ENCODE measurements at places on chromosomes 5 and 9.

- DNase-seq, result no peak
Observed at GRCh38 chr5:116042375-116042774, 10.1 kb downstream of the ARL14EPL start.

- no peak for DNase-seq
Observed at GRCh38 chr5:39019254-39019653, 54.9 kb downstream of the RICTOR start.

- no peak for DNase-seq
Observed at GRCh38 chr5:115079924-115080623, 89.6 kb downstream of the TRIM36 start.

DNA sequence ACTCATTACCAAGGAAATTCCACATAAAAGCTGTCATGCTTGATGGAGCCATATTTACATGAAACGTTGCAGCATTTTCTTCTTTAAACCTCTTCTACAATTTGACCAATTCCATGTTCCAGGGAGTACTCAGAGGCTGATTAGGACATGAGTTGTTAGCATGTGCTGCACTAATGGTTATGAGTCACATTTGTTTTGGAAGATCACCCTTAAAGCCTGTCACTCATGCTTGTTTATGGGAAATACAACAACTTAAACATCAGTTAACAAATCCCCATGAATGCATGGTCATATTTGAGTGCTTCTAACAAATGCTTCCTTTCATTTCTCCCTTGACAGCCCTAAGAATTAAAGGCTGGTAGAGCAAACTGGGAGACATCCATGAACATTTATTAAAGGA lies 156.1 kb downstream of the GHR start:
- no peak for DNase-seq

DNA sequence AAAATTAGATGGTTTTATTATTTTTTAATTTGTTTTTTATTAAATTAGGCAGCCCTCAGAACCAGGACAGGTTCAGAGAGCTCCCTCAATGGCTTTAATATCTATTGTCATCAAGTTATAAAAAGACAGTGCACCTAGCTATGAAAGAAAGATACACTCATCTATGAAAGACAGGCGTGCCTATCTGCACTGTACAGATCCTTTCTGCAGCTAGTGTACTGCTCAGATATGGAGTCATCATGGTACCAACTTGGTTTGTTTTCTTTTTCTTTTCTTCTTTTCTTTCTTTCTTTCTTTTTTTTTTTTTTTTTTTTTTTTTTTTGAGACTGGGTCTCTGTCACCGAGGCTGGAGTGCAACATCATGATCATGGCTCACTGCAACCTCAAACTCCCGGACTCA lies 54.8 kb upstream of the GPBP1 start:
- no peak for DNase-seq

DNA sequence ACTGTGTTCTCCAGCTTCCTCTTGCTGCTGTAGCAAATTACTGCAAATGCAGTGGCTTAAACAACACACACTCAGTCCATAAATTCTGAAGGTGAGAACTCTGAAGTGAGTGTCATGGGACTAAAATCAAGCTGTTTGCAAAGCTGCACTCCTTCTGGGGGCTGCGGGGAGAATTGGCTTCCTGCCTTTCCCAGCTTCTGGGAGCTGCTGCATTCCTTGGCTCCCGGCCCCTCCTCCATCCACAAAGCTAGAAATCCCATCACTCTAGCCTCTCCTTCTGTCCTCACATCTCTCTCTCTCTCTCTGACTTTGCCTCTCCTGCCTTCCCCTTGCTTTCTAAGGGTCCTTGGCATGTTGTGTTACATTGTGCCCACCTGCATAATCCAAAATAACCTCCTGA lies 14.2 kb upstream of the MED10 start:
- DNase-seq, result no peak

GRCh38 chr9:109534151-109534550 lies 36.0 kb upstream of the PTPN3 start:
- no peak for DNase-seq

GRCh38 chr9:95182854-95183563 lies 134.5 kb downstream of the FANCC start:
- peak; percentile 2 for DNase-seq

DNA sequence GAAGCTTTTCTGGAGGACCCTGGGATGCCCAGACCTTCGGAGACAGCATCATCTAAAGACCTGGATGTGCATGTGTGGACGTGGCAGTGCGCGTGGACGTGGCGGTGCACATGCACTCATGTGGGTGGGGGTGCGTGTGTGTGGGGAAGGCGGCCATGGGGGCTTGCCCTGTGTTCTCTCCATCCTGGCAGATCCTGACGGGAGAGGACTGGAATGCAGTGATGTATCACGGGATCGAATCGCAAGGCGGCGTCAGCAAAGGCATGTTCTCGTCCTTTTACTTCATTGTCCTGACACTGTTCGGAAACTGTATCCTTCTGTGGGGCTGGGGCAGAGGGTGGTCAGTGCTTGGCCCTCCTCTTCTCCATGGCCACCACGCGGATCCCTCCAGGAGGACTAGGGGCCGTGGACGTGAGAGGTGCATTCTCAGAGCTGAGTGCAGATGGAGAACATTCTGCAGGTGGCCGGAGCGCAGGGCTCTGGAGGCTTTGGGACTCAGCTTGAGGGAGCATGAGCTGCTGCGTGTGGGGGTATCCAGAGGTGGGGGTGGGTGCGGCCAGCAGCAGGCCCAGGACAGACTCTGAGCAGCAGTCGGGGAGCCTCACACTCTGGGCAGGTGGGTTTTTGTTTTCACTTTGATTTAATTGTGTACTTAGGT lies 129.1 kb downstream of the CACNA1B start:
- DNase-seq, result no peak

GRCh38 chr9:134640506-134641172 lies 964 bp upstream of the COL5A1 start:
- DNase-seq, result no peak

DNA sequence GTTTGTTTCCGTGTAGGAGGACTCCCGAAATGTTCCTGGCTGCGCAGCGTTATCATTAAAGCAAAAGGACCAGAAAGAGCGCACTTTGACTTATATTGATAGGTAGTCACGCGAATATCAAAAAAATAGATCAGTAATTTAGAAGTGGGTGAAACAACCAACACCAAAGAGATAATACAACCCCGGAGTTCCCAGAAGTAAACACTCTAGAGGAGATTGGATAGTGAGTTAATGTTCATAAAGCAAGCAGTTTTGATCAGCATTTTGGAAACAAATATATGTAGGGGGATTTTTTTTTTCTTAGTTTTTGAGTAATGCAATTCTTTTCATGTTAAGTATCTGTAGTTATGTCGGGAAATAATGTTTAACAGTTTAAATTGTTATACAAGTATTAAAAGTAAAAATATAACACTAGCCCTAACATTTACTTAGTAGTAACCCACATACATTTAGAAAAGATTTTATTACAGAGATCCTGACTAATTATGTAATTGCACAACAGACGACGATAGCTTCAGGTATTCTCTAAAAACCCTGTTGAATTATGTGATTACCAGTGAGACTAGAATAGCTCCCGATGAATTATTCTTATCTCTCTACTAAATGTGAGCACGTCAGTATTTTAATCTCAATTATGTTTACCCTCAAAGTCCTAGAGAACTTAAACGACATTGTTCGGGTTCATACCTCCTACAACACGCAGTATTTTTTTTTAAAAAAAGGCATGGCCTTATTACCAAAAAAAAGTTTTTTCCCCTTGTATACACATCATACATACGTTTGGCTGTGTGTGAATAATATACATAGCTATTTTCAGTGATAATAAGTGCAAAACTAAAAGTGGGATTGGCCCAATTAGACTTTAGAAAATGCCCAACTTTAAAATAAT lies 9.4 kb upstream of the NFIB start:
- DNase-seq, result no peak

DNA sequence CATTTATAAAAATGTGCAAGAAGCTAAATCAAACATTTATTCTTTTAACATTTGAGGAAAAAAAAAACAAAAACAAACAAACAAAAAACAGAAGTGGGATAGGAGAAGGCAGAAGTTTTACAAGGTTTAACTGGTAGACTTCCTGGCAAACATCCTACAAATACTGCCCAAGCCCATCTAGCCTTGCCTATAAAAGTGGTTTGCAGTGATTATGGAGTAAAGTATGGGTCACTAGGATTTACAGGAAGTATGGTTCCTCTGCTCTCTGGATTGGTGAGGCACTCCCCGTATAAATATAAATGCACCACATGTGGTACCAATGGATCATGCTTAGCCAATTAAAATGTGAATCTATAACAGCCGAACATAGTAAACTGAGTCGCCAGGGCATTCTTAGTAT lies 291.9 kb downstream of the EDIL3 start:
- DNase-seq, result no peak

- no peak for DNase-seq
Observed at GRCh38 chr5:55625589-55625909, 86.6 kb downstream of the SLC38A9 start.

GRCh38 chr5:109563739-109564138 lies 126.0 kb upstream of the MAN2A1 start:
- no peak for DNase-seq

DNA sequence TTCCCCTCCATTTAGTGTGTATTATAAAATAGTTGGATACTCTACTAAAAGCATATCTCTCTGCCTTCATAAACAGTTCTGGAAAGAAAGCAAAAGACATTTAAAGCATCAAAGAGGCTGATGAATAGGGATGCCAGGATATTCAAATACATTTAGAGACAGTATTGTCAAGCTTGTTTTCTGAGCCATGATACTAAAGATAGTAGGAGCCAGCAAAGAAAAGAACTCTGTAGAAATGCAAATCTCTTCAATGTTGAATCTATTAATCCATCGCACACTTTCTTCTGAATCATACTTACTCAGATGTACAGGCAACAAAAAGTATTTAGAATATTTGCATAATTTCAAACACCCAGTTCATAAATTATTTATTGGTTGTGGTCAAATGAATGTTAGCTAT lies 207.1 kb upstream of the MEF2C start:
- no peak for DNase-seq

- DNase-seq, result no peak
Observed at GRCh38 chr9:114302727-114303126, 20.2 kb upstream of the ORM1 start.

- DNase-seq, result no peak
Observed at GRCh38 chr5:163571744-163572143, 66.3 kb downstream of the MAT2B start.

DNA sequence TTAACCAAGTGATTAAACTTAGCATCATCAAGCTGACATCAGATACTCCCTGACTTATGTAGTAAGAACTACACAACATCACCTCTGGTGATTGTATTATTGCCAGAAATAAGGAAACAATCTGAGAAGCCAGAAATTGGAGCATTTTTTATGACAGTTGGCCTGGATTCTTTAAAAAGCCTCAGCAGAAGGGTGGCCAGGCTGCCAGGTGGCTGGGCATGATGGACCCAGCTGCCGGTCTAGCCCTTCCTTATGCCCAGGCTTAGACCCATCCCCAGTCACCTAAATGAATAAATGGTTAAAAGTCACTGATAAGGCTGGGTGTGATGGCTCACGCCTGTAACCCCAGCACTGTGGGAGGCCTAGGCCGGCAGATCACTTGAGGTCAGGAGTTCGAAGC lies 12.8 kb downstream of the OR1K1 start:
- no peak for DNase-seq

DNA sequence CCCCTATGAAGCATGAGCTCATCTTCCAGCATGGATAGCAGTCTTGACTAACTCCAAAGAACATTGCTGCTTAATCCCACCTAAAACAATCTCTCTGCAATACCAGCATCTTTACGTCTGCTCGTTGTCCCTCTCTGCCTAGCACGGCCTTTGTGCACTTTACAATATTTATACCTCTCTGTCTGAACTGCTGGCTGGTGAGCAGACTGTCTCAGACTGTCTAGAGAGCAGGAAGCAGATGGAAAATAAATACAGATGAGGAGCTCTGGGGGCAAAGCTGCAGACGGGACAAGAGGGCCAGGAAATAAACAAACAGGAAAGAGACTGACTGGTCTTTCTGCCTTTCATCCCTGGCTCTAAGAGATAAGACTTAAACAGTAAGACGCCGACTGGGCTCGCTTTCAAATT lies 224.8 kb downstream of the ENC1 start:
- DNase-seq, result no peak

GRCh38 chr9:120071760-120072159 lies 508.2 kb downstream of the CDK5RAP2 start:
- DNase-seq, result no peak

DNA sequence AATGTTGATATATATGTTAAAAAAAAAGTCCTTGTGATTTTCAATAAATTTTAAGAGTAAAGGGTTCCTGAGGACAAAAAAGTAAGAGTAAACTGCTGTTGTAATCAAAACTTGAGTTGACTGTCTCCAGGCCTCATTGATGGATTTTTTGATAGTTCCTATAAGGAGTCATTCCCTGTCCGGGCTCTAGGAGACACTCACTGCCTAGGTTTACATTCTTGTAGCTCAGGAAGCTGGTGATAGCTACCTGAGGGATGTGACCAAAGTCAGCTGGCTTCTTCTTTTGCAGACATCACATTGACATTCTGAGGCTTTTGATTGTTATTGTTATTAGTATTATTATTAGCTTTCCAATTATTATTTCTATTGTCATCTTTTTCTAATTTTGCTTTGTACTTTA lies 116.5 kb upstream of the FBXL7 start:
- no peak for DNase-seq

- no peak for DNase-seq
Observed at GRCh38 chr5:173191561-173191960, 43.4 kb downstream of the NKX2-5 start.

DNA sequence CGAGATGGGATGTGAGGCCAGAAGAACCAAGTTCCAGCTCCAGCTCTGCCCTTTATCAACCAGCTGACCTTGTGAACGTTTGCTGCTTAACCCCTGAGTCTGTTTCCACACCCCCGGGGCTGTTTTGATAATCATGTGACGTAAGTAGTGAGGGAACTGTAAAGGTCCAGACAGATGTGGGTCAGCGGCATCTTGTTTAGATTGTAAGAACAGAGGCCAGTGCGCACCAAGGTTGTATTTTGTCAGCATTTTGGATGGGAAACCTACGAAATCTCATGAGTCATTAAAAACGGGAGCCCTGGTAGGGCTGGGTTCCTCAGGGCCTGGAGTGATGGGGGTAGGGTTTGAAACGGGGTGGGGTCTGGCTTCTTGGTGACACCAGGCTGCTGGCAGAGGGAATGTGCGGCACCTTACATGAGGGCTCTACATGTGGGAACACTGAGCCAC lies 13.8 kb upstream of the COL15A1 start:
- no peak for DNase-seq

DNA sequence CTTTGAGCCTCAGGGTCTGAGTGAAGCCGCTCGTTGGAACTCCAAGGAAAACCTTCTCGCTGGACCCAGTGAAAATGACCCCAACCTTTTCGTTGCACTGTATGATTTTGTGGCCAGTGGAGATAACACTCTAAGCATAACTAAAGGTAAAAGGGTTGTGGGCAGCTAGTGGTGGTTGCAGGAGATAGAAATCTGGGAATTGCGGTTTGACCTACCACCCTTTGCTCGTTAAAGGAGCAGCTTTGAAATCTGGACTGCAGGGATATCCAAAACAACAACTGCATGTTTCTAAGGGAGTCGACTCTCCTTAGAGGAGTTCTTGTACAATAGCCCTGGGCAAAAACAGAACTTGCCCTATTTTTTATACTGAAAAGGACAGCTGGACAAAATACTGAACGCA lies 19.0 kb downstream of the ABL1 start:
- no peak for DNase-seq

- no peak for DNase-seq
Observed at GRCh38 chr9:87515588-87516221, 18.0 kb downstream of the DAPK1 start.

All from NCI-H2227 treated with DMSO at 0.1 percent for 48 hours (cell line).